Coronary artery (tissue), 2 donors: ENCODE measurements at places on chromosomes 12 and 14.

- DNase-seq, result no peak
Measured at GRCh38 chr14:78401866-78402265, 231.7 kb downstream of the NRXN3 start.

DNA sequence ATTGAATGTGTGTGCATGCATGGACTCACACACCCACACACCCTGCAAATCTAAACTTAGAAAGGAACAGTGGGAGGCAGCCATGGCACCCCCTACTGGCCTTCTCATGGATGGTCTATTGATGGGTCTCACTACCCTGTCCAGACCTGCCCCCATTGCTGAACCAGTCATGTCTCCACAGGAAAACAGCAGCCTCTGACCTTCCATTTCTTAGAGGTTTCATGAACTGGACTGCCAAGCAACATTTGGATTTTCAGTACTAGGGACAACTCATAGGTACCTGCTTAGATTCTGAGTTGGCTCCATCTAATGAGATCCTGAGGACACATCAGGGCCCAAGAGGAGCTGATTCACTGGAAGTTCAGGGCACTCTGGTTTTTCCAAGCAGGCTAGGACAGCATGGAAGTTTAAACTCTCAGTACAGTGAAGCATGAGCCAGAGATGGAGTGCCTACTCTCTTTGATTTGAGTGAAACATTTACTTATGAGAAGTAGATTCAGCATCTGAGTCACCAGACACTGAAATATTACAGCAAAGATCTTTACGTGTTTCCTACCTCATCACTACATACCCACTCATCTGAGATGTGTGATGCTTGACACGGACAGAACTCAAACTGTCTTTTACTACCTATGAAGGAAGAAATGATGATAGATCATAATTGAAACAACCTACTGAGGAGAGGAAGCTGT, 98.9 kb upstream of the PLEKHG7 start:
- no peak for DNase-seq

- no peak for DNase-seq
Measured at GRCh38 chr14:88791629-88792472, 902 bp downstream of the EML5 start.

DNA sequence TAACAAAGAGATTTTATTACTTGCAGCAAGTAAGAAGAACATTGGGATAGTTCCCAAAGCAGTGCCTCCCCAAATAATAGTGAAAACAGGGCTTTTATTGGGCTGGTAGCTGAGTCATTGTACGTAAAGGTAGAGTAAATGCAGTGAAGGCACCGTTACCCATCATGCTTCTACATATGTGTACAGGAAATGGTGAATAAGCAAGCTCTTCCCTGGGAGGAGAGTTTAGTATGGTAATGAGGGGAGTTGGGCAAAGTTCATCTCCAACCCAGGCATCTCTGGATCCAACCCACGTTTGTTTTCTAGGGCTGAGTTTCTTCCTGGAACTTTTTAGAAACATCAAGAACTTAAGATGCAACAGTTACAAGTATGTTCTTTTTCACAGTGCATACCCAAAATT, 56.2 kb downstream of the KCNK13 start:
- no peak for DNase-seq

DNA sequence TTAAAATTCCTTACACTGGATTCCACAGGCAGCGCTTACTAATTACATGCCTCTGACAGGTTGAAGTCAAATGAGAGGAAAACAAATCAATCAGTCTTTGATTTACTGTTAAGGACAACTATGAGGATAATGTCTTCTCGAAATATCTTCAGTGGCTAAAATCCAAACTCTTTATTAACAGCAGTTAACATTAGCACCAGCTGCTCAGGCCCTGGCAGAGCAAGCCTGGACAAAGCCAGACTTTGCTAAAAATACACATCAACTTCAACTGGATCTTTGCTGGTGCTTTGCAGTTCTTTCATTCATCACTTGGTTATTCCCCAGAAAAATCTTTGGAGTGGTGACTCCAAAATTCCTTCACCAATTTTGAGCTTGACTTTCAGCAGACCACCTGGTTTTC, 98.7 kb downstream of the HECTD4 start:
- DNase-seq, result no peak

- DNase-seq, result no peak
Measured at GRCh38 chr12:9349888-9350885, 142.0 kb upstream of the PZP start.

GRCh38 chr12:19799216-19799615, 359.9 kb downstream of the AEBP2 start:
- no peak for DNase-seq

DNA sequence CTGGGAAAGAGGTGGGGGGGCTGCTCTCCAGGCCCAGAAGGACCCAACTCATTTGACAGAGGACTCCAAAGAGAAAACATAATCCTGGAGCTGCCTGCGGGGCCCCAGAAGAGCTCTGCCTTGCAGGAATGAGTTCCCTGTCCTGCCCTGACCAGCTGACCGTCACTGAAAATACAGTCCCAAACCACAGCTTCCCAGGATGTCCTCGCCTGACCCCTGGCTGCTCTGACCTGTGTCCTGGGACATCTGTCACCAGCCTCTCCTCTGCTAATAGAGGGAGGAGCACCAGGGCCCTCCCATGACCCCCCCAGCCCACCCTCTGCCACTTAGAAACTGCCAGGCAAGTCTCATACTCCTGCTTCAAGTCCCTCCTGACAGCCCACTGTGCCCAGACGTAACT, 9.8 kb downstream of the FIGNL2 start:
- DNase-seq, result no peak

- DNase-seq, result no peak
Measured at GRCh38 chr12:106582641-106583230, at the start of gene RFX4. Gene RFX4, plus strand, starts transcription at chr12:106583004. Its CDS starts 317 bp downstream, at chr12:106583321.

GRCh38 chr12:115758183-115758582, 519.3 kb downstream of the MED13L start:
- no peak for DNase-seq

DNA sequence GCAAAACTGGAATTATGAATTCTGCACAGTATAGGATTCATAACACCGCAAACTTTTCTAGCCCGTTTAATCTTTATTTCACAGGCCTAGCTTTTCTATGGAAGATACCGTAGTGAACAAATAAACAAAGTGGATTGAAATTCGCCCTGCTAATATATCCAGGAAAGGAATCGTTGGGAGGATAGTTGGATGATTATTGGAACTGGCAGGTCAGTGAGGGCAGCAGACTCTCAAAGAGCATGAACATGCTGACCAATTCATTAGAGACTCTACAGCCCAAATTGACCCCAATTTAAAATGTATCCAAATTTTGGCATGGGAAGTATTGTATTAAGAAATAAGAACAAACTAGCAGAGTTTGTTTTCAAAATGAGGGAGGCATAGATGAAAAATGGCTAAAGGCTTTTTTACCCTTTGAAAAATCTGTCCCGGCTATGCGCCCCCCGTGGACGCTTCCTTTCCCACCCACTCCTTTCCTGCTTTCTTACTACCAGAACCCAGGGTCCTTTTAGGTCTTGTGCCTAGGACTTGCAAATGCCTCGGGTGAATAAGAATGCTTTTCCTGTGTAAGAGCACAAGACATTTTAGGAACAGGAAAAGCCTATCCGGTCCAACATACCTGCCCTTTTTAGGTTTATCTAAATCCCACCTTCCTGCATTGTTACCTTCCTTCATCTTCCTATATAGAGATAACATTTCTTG, 84.6 kb upstream of the PTPRB start:
- no peak for DNase-seq

GRCh38 chr14:67814821-67815220, 1.6 kb downstream of the ZFYVE26 start:
- DNase-seq, result no peak

DNA sequence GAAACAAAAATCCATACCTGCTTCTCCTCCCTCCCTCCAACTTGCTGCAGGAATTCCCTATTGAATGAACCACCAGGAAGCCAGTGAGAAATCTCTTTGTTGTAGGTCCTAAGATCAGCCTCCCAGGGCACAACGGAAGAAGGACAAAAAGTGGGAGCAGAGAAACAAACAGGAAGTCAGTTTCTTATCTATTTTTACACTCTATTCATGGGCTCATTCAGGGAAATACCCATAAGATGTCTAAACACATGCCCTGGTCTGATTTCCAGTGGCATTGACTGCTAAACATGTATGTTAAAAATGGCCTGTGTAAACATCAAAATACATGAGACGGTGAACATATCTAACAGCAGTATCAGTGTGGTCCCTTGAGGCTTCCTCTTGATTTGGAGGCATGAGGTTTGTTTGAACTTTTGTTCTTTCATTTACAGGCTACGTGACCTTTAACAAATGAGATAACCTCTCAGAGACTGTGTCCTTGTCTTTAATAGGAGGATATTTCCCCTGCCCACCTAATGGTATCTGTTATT, 18.8 kb downstream of the GPR65 start:
- DNase-seq, result no peak

GRCh38 chr14:96737881-96738280, 59.3 kb upstream of the VRK1 start:
- DNase-seq, result no peak

DNA sequence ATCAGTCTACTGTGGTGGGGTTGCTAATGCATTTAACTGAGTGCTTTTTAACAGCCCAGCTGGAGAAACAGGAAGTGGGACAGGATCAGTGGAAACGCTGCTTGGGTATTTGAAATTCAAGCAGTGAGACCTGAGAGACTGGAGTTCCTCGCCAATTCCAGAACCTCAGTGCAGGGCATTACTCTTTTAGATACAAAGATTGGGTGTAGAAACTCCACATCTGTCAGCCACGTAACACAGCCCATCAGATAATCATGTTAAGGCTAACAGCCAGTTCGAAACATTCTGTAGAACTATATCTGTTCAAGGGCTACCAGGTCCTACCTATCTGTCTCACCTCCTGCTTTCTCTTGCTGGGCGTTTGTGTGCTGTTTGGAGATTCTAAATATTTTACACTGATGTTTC, 45.5 kb downstream of the RAD52 start:
- no peak for DNase-seq

DNA sequence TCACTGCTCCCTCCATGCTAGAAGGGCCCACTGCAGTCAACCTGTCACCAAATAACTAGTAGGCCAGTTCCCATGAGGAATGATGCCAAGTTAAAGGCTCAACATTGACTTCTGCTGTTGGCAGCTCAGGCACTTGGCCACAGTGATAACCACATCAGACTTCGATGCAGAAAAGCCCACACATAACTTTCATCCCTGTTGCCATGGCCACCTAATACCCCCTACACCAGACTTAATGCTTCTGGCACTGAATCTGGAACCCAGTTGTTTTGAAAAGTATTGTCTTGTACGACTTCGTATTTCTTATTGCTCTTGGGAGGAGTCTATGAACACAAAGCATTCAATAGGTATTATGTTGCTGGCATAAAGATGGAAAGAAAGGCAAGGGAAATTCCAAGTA, 44.3 kb upstream of the HELB start:
- no peak for DNase-seq

- no peak for DNase-seq
Measured at GRCh38 chr14:65803885-65804284, 391.4 kb downstream of the FUT8 start.

DNA sequence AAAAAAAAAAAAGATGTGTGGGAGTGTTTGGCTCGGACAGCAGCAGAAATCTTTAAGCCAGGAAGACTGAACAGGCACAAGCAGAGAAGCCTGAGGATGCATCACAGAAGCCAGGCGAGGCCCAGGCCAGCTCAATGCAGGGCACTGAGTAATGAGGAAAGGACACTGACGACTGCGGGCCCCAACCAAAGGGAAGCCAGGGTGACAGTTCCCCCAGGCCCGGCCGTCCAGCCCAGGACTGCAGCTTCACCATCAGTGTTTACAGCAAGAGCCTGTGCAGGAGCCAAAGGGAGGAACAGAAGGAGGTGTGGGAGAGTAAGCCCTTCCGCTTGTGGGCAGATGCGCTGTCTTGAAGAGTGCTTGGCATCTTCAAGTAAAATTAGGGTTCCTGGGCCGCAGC, 205.3 kb upstream of the SFSWAP start:
- peak; percentile 28 for DNase-seq

DNA sequence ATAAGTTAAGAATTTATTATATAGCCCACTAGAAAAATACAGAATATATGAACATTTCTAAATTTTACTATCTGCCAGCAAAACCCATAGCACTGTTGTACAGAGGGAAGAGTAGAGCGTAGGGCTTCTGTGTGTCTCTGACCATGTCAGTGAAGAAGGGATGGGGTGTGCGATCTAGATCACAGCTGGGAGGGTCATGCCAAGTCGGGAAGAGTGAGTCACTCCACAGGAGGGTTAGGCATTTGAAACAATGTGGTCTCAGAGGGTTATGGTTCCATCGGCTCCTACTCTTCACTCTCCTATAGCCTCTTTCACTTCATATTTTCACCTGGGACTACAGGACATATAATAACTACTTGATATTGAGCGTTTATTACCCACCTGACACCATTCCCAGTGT, 185.1 kb upstream of the DDHD1 start:
- DNase-seq, result no peak

DNA sequence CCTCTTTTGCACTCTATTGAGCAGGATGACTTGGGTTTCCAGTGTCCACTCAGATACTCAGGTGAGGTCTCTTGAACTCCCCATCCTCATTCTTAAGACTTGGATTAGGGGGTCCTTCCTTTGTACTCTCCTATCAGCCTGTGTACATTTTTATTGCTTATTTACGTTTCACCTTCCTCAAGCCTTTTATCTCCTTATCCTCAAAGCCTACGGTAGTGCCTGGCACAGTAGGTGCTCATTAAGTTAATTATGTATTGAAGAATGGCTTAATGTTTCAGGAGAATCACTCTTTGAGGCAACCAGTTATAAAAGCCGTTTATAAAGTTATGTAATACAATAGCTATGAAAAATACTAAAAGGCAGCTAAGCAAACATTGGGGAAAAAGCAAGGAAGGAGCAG, 315.7 kb downstream of the NPAS3 start:
- no peak for DNase-seq

DNA sequence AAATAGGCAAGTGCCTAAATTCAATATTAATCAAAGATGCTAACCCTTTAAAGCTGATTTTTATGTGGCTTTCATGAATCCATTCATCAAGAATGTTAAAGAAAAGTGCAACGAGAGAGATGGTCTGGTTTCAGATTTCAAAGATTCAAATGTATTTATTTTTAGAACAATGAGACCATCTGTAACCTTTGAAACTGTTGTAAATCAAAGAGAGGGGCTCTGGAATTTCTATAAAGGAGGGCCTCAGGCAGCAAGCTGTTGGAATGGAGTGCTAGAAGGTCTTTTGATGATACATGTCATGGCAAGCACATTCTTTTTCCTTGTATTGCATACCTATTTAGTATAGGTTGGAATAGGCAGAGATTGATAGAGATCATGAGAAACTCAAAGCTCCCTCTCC, 433.0 kb downstream of the LRIG3 start:
- DNase-seq, result no peak

DNA sequence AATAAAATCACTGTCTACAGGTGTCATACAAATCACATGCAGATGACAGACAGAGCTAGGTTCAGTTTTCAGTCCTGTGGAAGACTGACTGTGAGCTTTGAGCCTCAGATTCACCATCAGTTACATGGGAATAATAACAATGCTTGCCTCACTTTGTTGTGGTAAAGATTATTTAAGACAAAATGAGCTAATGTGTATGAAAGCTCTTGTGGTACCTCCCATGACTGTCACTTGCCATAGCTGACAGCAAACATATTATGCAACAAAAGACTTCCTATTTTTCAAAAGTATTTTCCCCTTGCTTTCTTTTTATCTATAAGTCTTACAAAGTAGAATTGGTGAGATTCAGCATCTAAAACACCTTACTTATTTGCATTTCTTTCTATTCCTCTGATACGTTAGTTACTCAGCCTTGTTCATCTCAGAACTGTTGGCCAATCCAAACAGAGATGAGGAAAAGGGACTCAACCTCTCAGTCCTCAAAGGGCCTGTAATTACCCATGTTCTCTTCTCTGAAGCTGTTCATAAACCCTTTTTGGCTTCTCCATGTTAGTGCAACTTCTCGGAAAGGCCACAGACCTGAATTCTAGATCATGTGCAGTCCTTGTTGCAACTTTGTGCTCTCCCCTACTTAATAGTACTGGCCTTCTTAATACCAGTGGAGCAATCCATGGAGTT, 8.8 kb upstream of the DDHD1 start:
- no peak for DNase-seq
